ENCODE measurements at places on chromosomes 6 and 20.

DNA sequence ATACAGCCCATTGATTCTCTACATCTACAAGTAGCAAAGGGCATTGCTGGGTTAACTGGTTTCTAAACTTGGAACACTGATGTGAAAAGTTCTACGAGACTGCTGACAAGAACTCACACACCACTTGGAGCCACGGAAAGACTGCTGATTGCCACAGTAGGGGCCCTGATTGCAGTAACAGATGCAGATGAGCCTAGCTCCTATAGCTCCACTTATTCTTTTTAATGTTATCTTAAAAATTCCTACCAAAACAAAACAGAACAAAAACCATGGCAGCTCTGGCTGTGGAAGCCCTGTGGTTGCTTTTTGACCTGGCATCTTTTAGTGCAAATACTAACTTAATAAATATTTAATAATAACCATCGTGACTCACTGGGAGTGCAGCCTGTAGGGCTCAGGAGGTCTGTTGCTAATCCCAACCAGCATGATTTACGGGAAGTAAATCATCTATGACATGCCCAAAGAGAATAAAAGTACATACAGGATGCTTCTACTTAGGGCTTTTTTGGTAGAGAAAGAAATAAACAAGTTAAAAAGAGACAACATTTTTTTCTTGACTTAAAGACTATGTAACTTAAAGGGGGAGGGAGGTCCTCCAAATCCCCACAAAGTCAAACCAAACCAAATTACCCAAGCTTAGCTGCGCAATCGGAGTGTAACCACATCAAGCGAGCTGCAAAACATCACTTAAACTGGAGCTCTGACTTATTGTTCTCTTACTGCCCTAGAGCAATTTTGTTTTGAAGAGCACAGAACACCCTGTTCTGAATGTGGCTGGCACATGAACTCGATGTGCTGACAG, 87.2 kb downstream of the FKBP5 start:
- peak; percentile 96 for DNase-seq

- no peak for DNase-seq
Observed at GRCh38 chr6:100785982-100786381, 95.1 kb downstream of the ASCC3 start.

DNA sequence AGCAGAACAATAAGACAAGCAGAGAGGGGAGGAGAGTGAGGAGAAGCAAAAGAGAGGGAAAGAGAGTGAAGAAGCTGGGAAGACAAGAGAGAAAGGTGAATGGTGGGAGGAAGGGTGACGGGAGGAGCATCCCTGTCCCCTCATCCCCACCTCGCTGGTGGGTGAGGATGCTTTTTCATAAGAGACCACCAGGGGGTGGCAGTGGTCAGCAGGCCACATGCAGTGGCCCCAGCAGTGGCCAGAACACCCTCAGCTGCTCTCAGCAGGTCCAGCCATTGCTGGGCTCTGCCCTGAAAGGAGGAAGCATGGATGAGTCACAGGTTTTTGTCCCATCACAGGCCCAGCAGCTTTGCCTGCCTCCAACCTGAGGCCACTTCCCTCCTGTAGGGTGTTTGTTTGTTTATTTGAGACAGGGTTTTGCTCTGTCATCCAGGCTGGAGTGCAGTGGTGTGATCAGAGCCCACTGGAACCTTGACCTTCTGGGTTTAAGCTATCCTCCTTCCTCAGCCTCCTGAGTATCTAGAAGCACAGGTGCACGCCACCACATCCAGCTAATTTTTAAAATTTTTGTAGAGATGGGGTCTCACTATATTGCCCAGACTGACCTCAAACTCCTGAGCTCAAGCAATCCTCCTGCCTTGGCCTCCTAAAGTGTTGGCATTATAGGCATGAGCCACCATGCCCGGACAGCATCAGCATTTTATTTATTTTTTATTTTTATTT, 24.0 kb downstream of the FGD2 start:
- DNase-seq: peak; percentile 89

DNA sequence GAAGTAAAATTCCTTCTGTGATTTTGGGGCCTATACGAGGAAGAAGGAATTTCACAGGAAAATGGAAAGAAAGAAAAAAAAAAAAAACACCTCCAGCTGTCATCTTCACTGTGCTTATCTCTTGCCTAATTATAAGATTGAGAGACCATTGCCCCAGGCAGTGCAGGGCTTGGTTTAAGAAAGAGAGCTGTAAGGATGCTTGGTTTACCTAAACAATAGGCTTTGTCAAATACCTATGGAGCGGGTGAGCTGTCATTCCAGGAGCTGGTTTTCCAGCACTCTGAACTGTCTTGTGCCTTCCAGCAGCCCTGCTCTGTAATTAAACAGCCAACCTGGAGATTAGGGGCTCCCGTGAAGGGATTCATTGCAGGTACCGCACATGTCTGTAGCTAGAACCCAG, 137.8 kb downstream of the EDN3 start:
- DNase-seq: no peak

GRCh38 chr20:17910828-17911294, 57.7 kb downstream of the SNX5 start:
- DNase-seq: peak; percentile 98

DNA sequence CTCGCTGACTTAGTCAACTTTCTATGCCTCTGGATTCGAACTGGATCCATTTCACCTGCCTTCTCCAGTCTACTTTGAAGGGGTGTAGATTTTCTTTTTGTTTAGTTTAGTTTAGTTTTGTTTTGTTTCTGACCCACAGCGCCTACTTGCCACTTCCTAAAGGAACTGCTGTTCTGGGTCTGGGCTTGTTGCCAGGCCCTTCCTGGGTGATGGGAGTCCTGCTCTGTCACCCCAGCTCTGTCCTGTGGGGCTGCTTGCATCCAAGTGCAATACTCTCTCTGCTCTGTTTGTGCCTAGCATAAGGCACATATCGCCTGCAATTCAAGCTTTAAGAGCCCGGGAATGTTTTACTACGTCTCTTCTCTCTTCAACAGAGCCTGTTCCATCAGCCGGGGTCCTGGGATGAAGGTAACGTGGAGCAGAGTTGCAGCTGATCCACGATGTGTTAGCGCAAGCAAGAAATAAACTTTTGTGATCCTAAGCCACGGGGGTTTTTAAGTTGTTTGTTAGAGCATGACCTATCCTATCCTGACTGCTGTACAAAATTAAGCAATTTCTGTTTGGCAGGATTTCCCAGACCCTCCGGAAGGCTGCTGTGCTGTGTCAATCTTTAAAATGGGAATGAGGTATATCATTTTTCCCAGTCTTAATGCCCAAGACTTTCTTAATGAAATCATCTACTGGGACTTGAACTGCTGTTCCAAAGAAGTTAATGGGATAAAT, 30.9 kb upstream of the TAGAP start:
- no peak for DNase-seq
